ENCODE measurements at places on chromosomes 7 and 10.

- DNase-seq, result no peak
Observed at GRCh38 chr10:80538481-80539185, 931 bp downstream of the SH2D4B start.

DNA sequence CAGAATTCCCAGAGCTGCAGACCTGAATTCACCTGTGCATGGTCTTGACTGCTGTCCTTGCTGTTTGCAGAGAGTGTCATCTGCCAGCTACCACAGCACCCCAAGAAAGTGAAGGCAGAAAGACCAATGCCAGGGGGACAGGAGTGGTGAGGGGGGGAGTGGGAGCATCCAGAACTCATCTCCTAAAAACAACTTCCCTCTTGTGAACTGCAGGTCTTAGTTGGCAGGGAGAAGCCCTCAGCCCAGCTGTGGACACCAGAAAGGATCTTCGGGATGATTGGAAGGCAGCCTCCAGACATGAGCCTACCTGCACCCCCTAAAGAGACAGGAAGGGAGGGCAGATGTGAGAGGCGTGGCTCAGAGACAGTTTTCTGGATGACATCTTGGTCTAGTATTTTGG is 615.8 kb upstream of the MGMT start:
- DNase-seq, result no peak

DNA sequence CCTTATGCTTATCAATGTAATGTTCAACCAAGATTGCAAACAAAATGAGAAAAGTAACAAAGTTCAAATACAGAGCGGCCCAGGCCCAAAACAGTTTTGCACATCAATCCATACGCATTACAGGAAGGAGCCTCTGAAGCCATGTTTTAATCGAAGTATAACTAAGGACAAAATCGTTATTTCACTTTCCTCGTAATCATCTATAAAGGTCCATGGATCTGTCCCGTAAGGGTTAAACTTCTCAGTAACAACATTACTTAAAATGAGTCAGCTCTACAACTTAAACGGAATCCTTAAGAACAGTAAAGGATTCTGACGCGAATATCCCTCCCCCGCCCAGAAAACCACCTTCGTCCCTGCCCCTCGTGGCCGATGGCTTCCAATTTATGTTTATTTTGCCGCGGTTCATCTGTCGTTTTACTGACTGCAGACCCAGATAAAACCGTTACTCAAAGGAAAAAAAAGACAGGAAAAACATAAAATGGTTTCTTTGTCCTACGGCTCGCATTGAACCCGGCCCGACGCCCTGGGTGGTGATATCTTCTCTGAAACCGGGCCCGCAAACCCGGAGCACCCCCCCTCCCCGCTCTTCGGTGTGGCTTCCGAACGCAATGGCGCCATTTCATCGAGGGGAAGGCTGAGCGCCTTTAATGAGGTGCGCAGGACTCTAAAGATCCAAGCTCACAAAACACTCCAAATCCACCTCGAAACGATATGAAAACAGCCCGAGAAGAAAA is 1.1 kb downstream of the HNRNPA2B1 start:
- DNase-seq, result peak; percentile 82

DNA sequence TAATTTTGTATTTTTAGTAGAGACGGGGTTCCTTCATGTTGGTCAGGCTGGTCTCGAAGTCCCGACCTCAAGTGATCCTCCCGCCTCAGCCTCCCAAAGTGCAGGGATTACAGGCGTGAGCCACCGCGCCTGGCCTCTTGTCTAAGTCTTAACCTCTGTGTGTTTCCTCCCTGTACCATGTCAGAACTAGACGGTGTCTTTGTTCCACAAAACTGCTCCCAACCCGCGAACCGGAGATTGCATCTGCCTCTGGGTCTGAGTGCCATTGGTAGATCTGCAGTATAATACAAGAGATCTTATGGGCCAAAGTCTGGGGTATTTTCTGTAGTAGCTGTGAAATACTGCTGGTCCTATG is 1.3 kb upstream of the EEF1AKMT2 start:
- no peak for DNase-seq

DNA sequence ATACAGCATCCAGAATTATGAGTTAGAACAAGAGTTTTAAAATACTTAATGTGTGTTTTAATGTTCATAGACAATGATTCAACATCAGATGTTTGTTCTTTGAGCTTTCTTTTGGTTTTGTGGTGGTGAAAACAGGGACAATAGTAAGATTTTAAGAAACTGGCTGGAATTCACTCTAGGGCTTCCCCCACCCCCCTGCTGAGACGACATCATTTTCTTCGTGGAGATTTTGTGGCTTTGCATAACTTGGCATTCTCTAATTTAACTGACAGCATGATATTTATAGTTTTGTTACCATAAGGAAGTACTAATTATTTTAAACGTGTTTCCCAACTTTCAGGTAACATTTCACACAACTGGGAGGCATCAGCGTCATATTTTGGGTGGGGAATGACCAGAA is 184.1 kb downstream of the BICC1 start:
- no peak for DNase-seq

GRCh38 chr10:11489591-11489990 is 121.9 kb downstream of the USP6NL start:
- no peak for DNase-seq
